Stromal cell of bone marrow (primary cell): ENCODE measurements at places on chromosomes 3 and 15.

DNA sequence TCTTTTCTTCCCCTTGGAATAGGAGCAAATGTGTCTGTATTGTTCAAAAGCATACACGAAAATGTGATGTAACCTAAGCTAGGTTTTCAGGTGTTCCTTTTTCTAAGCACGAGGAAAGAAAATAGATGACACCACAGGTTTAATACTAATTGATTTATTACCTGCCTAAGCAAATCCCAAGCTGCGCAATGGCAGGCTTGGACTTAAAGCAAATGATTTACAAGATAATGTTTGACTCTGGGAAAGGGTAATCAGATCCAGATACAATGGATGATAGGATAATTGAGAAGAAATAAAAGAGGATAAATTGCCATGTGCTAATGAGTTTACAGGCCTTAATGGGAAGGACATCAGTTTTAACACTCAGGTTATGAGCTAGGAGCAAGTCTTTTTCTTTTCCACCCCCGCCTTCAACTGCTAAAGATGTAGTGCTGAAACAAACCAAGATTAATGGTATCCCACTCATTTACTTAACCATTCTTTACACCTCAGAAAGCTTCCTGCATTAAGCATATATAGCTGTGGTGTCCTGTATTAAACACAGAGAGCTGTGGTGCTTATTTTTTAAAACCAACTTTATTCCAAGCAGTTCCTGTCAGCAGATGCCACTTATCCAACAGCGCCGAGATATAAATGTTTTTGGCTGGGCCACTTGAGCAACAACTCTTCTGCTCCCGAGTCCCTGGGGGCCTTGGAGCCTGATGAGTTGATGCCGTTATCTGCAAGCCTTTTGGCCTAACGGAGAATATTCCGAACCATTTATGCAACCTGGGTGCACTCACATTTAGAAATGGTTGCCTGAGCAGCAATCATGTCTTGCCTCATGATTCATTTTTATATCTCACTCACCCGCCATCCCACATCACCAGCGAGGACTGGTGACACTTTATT lies 205.5 kb downstream of the MECOM start:
- no peak for DNase-seq

DNA sequence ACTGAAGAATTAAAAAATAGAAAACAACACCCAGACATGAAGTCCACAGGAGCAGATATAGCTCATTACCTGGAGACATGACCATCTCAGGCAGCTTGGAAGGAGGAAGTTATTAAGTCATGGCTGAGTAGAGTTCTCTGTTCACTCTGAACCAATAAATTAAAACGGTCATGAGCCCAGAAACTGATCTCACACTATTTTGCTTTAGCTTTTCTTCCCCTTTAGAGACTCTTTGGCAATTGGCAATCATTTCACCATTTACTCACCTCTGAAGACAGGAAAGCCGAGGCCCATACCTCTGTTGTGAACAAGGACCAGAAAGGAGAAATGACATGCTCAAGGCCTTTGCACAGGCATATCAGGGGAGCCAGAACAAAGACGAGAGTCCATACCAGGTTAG lies 26.6 kb downstream of the CLDN18 start:
- no peak for DNase-seq

DNA sequence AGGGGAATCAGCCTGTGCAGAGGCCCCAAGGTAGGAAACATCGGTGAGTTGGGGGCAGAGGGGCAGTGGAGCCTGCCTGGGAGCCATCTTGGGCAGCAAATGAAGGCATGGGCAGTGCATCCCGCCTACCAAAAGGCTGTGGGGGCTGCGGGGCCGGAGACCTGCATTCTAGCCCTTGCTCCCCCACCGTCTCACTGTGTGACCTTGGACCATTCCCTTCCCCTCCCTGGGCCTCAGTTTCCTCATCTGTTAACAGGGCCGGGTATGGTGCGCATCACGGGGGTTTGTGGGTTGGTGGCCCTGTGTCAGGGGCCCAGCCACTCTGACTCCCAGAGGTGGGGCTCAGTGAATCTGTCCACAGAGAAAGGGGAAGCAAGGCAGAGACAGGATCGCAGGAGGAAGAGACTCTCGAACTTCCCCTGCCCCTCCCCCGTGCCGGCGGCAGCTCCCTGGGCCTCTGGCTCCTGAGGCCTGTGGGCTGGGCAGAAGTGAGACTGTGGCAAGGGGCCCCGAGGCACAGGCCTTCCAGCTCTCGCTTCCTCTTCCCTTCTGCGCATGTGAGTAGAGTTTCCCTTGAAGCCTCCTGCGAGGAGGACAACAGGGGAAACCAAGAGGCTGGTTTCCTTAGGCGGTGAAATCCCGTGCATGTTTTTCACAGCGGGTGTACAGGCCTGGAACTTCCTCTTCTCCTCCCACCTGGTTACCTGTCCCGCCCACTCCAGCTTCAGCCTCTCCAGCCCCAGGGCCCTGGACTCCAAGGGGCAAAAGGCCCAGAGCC lies 42.9 kb downstream of the IDH2 start:
- no peak for DNase-seq

- no peak for DNase-seq
Measured at GRCh38 chr3:137738710-137739109, 25.4 kb upstream of the SOX14 start.

DNA sequence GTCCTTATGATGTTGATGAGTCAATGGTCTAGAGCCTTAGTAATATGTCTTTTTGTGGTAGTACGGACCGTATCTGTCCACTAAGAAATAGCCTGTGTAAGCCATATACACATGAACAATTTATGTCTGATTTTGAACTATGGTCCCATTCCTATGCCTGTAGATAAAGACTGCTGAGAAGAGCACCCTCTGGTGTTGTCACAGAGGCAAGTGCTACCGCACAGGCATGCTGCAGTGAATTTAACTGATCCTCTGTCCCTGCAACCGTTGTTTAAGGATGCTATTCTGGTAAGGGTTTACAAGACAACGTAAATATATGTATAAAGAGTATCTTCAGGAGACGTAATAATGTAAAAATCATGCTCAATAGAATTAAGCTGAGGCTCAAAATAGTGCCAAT lies 170.7 kb downstream of the UBE3A start:
- no peak for DNase-seq

DNA sequence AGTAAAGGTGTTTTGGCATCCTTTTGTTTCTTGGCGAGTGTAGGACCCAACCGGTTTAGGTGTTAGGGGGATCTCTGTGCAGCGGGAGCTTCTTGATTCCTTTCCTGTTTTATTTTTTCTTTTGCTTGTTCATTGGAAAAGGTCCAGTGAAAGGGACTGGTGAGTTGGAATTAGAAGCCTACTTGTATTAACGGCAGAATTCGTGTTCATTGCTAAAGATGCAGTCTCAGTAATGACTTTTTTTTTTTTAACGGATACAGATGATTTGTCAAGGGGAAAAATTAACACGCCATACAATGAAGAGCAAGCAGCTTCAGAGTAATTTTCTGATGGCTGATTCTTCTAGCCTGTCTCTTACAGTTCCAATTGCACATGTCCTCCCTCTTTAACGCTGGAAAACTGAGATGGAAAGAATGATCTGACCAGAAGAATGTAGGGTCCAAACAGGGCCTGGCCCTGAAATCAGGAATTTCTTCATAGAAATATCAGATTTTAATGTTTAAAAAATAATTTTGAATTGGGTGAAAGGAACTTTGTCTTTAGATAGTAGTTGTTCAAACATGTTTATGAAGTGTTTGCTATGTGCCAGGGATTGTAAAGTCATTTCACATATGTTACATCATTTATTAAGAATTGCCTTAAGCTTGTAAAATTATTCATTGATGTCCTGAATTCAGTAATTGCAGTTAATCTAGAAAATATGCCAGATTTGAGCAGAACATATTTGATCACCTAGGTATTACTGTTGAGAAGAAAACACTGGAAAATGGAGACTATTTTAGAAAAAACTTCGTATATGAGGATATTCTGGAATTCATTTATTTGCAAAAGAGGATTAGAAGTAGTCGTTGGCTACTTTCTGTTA lies 1.4 kb downstream of the MAPK6 start:
- DNase-seq, result no peak

DNA sequence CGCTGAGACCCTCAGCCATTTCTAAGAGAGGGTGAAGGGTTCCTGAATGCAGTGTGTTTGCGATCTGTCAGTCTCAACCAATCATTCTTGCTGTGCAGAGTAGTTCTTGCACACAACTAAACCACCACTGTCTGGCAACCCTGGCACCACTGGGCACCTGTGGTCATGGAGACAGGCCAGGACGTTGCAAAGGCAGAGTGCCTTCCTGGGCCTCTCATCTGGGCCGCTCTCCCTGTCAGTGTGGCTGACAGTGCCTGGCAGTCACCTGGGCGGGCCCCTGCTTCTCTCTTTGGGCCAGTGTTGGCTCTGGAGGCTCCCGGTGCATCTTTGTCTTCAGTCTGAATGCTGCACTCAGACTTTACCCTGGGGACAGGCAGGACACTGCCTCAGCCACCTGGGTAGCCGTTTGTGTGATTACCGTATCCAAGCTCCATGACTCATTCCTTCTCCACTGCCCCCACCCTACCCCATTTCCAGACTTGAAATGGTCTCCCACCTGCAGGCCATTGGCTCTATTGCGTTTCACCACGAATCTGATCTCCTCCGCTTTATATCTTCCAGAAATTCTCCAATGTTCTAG lies 104.6 kb upstream of the KLF13 start:
- no peak for DNase-seq

DNA sequence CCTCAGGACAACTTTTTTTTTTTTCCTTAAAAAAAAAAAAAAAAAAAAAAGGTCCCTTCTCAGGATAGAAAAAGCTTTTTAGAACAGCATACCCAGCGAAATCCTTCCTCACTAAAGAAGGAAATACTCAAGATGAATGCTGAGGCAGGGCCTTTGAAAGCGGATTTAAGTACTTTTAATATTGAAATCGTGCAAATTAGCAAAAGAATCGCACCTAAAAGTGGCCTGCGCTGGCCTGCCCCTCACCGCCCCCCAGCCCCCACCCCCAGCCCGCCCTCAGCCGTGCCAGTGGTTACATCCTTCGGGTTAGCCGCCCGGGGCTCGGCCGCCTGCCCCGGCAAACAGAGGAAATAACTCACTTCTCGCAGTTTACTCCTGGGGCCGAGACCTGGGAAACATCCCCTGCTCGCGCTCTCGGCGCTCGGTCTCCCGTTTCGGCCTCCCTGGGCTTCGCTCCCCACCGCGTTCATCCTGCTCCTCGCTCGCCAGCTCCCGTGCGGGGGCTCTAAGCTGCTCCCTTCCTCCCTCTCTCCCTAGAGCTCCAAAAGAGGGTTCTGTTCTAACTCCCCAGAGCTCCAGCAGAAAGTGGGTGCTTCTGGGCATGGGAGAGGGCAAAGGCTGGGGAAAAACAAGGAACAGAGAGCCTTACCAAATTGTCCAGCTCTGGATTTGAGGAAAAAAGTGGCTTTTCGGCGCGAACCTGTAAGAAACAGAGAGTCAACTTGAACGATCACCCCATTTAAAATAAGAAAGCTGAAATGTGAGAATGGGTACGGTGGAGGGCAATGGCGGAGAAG lies 5.2 kb downstream of the MEIS2 start:
- no peak for DNase-seq

DNA sequence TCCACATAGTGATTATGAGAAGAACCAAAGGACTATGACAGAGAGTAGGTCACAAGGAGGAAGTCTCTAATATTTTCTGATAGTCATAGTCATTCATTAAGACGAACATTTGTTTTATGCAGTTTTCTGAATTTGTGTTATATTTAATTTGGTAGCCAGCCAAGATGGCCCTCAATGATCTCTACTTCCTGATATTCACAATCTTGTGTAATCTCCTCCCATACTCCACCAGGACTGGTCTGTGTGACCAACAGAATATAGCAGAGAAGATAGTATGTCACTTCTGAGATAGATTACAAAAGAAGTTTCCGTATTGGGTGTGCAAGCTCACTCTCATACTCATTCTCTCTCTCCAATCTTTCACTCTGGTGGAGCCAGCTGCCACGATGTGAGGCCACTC lies 30.8 kb downstream of the HLTF start:
- no peak for DNase-seq
